ENCODE measurements at places on chromosomes 7 and 10.
A peak's percentile ranks its signal among the peaks of the same experiment; 100 is the strongest.

DNA sequence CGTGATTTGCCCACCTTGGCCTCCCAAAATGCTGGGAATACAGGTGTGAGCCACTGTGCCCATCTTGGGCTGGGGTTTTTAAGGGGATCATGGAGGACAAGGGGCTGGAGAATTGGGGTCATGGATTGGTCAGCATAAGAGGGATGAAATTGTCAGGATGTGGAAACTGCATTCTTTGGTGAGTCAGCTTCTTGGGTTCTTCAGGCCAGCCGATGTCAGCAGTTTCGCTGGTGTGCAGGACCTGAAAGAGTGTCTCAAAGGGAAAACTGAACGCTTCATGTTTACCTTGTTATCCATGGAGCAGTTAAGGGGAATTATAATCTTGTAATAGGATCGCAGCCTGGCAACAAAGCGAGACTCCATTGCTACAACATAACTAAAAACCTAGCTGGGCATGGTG, 13.0 kb downstream of the GALNT17 start:
- DNase-seq, result no peak

DNA sequence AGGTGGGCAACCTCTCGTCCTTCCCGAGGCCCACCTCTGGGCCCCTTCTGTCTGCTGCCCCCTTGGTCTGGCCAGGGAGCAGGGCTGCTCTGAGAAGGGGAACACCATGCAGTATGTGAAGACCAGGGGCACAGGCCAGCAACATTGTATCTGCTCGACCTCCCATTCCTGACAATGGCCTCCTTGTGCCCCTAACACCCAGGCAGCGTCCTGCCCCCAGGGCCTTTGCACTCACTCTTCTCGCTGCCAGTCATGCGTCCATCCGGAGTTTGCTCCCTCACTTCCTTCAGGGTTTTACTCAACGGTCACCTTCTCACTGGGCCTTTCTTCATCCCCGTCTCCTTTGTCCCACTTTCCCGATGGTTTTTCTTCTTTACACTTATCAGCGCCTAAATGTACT, 232.9 kb upstream of the GRB10 start:
- no peak for DNase-seq

DNA sequence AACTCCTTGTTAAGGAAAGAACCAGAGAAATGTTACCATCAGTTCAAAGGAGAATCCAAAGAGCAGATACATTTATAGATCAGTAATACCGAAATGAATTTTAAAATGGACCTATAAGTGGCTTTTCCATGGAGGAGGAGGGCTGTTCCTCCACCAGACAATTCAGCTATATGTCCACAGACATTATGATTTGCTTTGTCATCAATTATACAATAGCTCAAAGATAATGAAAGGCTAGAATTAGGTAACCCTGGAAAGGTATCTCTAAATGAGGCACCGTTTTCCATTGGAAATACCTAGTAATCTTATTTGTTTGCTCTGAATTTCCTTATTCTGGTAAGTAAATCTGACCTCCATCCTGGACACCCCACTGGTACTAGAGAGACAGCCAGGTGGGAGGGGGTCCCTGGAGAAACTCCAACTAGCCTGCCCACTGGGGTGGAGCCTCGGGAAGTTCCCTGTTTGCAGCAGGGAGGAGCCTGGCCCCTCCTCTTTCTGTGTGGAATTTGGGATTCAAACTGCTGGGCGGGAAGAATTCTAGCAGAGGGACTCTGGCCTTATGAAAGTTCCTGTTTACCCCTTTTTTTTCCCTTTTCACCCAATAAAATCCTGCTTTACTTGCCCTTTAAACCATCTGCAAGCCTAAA, 218.0 kb downstream of the PHF14 start:
- DNase-seq, result no peak

DNA sequence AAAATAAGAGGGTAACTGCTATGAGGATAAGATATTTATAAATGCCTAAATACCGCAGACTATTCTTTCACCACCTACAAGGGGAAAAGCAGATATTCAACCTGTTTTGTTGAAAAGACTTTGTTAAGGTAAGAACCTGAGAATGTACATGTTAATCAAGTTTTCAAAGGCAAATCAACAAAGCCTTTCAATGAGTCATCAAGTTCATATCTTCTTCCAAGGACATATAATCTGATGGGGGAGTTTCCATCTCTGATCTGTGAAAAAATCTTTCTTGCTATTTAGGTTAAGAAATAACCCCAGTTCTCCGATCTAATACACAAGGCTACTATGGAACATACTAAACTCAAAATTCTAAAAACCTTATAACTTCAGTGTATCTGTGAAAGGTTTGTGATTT, 40.0 kb upstream of the ANLN start:
- DNase-seq, result no peak

DNA sequence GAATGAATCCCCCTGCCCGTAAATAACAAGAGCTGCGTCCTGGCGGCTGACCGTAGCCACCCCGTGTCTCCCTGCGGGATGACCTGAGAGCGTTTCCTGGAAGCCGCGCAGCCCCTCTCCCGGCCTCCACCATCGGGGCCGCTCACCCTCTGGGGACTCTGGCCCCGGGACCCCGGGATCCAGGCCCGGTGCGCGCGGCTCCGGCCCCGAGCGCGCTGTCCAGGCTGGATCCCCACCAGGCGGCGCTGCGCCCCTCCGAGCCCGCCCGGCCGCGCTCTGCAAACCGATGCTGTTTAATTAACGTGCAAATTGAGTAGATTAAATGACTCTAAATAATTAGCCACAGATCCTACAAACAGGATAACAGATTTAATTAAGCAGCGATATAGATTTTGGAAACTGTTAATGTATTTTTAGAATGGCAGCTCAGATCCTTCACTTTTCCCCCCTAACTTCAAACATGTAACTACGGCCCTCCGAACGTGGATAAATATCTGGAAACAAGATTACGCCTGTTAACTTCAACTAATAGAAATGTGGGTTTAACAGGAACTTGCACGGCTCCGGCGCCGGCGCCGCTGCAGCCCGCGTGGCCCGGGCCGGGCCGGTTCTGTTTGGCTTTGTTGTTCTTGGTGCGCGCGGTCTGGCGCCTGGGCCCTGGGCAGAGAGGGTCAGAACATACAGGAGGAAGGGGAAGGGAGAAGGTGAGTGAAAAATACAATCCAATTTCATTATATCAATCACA, 7.1 kb upstream of the UNCX start:
- DNase-seq, result no peak

DNA sequence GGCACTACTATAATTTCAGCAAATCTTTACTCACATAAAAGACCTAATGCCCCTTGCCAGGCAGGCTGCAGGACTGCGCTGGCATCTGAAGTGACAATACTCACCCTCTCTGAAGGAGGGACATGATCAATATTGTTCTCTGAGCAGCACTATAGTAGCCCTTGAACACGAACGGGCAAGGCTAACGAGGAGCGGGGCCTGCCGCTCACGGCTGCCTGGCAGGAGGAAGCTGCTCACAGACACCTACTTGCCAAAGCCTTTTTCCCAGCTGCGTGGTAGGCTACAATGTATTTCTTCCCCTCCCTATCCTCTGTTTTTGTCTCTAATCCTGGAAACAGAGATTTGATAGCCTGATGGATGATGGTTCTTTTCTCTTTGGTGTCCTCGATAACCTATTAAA, 19.9 kb downstream of the PUS7 start:
- DNase-seq, result no peak

- DNase-seq, result no peak
These were observed 124.5 kb upstream of the RHOBTB1 start for GRCh38 chr10:61068471-61068870.

DNA sequence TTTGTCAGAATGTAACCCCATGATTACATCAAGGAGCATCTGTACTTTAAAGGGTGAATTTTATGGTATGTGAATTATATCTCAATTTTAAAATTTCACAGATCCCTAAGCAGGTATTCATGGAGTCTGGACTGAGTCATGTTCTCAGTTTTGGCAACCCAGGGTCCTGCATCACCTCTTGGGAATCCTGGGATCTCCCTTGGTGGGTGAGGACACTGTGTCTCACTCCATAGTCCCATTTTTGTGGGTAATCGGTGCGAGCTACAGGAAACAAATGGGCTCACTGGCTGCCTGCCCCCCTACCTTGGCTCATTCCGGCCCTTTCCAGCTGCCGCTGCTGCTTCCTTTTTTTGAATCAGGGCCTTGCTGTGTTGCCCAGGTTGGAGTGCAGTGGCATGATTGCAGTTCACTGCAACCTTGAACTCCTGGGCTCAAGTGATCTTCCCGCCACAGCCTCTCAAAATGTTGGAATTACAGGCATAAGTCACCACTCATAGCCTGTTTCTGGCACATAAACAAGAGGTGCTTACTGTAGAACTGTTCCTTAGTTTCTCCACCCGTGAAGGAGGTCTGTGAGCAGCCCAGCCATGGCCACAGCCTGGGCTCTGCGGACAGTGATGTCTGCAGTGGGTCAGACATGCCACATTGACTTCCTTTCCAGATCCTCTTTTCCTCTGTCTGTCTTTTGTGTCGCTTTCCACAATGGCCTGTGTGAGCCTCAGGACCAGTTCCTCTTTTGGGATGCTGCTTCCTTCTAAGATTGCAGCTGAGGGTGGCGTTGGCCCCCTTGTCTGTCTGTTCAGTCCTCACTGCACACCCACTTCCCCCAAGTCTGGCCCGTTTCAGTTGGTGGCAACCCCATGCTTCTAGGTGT, 14.5 kb downstream of the PALD1 start:
- DNase-seq, result no peak

- no peak for DNase-seq
These were observed 211.7 kb downstream of the CCSER2 start for GRCh38 chr10:84540022-84540616.

DNA sequence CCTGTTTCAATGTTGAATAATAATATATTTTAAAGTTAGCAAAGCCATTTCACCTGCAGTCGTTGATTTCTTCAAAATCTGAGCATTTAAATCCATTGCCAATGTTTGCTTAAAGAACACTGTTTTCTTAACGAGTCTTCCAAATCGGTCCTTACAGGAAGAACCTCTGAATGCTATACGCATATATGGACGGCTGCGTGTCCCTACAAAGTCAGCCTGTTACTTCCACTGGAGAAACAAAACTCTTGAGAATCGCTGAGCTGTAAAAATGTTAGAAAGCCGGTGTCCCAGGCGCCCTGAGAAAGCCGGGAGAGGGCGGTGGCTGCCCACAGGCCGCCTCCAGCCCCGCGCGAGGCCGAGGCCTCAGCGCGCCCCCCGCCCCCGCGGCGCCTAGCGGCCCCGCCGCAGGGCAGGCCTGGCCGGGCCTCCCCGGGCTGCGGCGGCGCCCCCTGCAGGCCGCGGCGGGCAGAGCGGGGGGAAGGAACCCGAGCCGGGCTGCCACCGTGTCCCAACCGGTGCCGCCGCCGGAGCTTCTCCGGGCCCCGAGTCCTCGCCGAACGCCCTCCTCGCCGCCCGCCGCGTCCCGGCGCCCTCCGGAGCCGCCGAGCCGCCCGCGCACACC, at the start of gene FHIP2A:
Gene FHIP2A, plus strand, starts transcription at position 488 of the 622 bp plus-strand sequence. CDS start 299 bp downstream, outside the sequence.
- peak; percentile 20 for DNase-seq

GRCh38 chr7:92276460-92276864, 30.7 kb downstream of the ANKIB1 start:
- no peak for DNase-seq
